ENCODE measurements at places on chromosomes 7 and 10. TPM values are rescaled to one million over a fixed set of nuclear protein-coding genes. Genes with fewer than 3 reads are reported as not detected.

GRCh38 chr7:2927592-2927991 lies 83.5 kb upstream of the GNA12 start:
- DNase-seq, result no peak

DNA sequence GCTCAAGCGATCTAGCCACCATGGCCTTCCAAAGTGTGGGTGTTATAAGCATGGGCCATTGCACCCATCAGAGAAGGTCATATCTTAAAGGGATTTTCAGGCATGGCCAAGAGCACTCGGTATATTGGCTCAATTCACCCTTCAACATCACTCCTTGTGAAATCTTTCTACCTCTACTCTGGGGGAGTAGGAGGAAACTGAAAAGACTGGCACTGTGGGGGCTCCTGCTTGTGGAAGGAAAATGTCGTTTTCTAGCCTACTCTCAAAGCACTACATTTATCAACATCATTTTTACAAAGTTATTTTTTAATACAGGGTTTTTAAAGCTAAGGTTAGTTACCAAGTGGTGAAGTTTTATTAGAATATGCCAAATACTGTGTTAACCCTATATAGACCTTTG lies 42.0 kb upstream of the CACNB2 start:
- DNase-seq, result no peak

DNA sequence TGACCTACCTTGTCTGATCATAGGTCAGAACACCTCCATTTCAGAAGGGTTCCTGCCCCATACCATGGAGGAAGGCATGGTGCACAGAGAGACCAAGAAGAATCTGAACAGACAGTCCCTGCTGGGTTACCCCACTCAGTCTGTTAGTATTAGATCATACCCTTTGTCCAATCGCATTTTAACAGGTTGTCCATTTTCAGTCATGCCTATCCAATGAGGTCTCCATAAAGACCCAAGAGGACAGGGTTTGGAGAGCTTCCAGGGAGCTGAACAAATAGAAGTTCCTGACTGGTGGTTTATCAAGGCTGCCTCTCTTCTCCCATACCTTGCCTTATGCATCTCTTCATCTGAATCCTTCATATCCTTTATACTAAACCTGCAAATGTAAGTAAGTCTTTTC lies 21.2 kb upstream of the SLC16A12 start:
- peak; percentile 32 for DNase-seq

- DNase-seq, result no peak
These were observed 131.6 kb upstream of the EFCAB10 start for GRCh38 chr7:105712877-105713276.

GRCh38 chr7:11636274-11636673 lies 195.7 kb downstream of the THSD7A start:
- DNase-seq, result no peak

DNA sequence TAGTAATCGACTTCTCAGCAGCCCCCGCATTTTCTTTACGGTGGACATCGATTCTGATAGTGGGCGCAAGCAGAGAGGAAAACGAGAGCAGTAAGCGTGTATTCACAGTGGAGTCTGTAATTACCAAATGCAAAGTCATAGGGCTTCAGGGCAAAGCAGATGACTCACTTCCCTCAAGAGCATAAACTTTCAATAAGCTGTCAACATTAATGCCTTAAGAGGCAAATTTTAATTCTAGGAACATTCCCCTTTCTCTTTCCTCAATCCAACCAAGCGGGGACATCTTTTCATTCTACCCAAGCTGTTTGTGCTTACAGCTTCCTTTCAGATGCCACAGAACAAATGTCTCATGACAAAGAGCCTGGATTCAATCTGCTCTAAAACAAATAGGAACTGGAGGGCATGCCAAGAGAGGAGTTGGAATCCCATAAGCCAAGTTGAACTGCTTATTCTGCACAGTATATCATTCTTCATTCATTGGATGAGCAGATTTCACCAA lies 48.6 kb downstream of the MALSU1 start:
- DNase-seq, result peak; percentile 89

GRCh38 chr10:80485076-80485945 lies 31.2 kb downstream of the TSPAN14 start:
- no peak for DNase-seq

DNA sequence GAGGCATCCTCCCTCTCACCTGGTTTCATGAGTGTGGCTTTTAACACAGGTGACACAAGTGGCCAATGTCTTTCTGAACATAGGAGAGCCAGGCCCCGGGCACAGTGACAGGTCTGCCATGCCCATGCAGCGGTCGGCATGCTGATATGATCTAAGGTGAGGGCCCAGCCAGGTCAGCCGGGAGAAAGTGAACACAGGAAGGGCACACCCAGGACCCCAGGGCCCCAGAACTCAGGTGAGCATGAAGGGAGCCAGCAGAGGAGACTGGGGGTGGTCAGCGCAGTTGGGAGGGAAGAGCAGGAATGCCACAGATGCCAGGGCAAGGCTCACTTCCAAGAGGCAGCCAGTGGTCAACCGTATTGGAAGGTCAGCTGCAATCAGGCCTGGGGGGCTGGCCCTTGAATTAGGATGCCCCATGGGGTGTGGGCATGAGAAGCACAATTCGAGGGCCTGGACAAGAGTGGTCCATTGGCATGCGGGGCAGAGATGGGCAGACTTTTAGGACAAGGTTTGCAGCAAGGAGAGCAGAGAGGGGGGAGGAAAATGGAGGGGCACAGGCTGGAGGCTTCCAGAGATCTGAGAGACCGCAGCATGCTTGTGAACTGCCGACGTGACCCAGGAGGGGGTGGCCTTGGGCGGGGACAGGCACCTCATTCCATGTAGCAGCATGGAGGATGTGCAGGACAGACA lies 3.9 kb upstream of the INPP5A start:
- no peak for DNase-seq

GRCh38 chr7:48868916-48869315 lies 55.4 kb upstream of the CDC14C start:
- no peak for DNase-seq

DNA sequence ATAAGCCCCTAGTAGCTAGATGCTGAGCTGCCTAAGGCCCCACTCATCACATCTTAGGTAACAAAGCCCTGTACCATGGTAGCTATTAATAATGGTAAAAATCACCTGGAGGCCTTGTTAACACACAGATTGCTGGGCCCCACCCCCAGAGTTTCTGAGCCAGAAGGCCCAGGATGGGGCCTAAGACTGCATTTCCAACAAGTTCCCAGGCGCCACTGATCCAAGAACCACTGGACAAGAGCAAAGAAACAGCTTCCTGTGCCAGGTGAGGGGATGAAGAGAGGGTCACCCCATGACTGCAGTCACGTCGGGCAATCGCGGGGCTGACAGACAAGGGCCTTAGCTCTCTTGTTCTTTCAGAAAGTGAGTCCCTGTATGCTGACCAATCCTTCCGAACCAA lies 46.8 kb downstream of the ACSM6 start:
- no peak for DNase-seq

GRCh38 chr10:118307220-118307619 lies 34.9 kb downstream of the FAM204A start:
- no peak for DNase-seq

Gene SPDYE5
- total RNA-seq, result not detected

Gene ANKRD61
- 0.26 TPM for total RNA-seq

Gene SPDYE11
- total RNA-seq, result not detected

Gene NODAL
- not detected for total RNA-seq

Gene CNPY1
- not detected for total RNA-seq

Gene SMIM30
- total RNA-seq, result 28.9 TPM

Gene TRIM24
- total RNA-seq, result 12.2 TPM

All from PC-3 (cell line).